ENCODE measurements at places on chromosomes 1 and 21.
A peak's percentile ranks its signal among the peaks of the same experiment; 100 is the strongest.

GRCh38 chr1:67717876-67718275 is 32.9 kb downstream of the GADD45A start:
- no peak for DNase-seq

- no peak for DNase-seq
Measured at GRCh38 chr1:71362076-71362475, 281.2 kb upstream of the ZRANB2 start.

GRCh38 chr1:39132505-39133339 is 71.8 kb upstream of the MACF1 start:
- DNase-seq = peak; percentile 84

- DNase-seq = peak; percentile 6
Measured at GRCh38 chr1:20237646-20238045, 51.3 kb upstream of the PLA2G2C start.

DNA sequence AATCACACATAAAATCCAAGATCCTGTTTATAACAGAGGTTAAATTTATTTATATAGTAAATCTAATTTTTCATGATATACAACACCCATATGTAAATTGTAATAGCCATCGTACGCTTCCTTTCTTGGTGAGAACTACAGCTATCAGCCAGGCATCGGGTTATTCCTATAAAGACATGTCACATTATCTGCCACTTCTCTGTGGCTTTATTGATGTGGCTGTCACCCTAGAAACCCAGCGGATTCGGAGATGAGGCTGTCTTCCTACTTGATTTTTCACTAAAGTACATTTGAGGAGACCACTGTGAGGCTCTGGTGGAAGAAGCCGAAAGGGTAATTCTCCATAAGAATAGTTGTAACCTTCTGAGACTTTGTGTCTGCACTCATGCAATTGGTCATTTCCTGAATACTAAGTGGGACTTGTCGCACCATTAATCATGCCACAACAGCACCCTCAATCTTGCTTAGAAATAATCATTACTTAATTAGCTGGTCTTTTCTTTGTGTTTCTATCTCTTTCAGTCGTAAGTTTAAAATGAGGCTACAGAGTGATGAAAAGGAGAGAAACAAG is 106.0 kb downstream of the NTNG1 start:
- DNase-seq = no peak

DNA sequence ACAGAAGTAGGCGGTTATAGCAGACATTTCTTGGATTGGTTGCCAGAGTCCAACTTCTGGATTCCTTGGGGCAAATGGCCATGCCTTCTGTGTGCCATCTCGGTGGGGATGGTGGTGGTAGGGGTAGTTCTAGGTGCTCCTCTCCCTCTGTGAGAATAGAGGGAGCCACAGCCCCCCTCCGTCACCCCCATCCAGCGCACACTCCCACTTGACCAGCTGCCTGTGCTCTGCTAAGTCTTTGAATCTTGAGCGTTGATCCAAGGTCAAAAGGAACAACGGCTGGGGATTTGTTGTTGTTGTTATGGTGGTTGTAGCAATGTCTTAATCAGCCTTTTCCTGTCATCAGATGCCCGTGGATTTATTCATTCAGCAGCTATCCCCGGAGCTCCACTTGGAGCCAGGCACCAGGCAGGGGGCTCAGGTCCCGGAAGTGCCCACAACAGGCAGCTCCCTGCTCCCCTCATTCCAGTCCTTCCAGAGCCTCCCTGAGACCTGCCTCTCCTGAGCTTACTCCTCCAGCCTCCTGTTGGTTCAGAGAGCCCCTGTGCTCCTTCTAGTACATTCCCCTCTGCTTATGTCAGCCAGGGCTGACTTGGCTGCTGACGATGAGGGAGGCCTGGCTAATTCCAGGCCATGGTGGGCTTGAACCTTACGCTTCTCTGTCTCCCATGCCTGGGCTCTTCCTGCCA is 146.6 kb upstream of the WNT4 start:
- no peak for DNase-seq

GRCh38 chr21:34881421-34881820 is 167.7 kb downstream of the RUNX1 start:
- DNase-seq = no peak

DNA sequence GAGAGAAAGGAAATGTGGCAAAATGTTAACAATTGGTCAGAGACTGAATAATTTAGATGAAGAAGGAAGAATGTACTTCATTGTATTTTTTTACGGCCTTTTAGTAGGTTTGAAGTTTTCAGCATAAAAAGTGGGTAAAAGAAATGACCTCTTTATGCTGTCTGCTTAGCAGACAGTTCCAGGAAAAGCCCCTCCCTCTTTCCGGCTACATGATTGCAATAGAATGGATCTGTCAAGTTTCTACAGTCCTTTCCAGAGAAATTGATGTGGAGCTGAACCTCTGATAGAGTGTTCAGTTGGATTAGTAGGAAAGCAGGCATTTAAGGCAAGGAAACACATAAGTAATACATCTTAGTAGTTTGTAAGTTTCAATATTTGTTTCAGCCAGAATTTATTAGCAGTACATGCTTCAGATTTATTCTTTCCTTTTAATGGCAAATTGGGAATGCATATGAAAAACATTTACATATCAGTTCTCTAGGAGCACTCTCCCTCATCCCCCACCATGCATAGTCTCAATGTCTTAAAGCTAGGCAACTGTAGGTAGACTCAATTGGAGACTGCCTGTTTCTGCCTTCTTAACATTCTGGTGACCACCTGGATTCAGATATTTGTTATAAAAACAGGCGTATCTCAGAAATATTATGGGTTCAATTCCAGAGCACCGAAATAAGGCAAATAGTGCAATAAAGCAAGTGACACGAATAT is 36.4 kb downstream of the HS2ST1 start:
- DNase-seq = no peak

Data from endothelial cell (in vitro differentiated cells).